ENCODE measurements at places on chromosomes 2 and 18.
A peak's percentile ranks its signal among the peaks of the same experiment; 100 is the strongest.

- no peak for DNase-seq
These were observed 250.5 kb upstream of the SKOR2 start for GRCh38 chr18:47501946-47502345.

DNA sequence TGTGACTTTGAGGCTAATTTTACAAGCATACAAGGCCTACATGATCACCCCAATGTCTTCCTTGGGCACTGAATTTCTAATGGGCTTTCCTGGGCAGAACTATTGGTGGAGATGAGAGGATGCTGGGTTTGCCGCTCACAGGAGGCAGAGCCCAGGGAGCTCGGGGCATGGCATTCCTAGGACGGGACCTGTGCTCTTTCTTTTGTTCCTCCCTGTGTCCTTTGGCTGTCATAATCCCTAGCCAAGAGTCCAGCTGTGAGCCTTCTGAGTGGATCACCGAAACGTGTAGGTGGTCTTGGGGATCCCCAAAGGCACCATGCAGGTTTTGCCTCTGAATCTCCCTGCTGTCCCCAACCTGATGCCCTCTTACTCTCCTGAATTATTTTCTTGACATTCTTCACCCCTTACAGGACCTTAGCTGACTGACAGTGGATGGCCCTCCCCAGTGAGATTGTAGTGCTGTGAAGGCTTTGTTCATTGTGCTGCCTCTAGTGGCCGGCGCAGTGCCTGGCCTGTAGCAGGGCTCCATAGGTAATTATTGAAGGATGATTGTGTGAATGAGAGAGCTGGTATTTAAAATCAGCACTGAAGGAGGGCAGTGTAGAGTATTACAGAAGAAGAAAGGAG lies 221.9 kb downstream of the ZNF407 start:
- DNase-seq, result peak; percentile 22

DNA sequence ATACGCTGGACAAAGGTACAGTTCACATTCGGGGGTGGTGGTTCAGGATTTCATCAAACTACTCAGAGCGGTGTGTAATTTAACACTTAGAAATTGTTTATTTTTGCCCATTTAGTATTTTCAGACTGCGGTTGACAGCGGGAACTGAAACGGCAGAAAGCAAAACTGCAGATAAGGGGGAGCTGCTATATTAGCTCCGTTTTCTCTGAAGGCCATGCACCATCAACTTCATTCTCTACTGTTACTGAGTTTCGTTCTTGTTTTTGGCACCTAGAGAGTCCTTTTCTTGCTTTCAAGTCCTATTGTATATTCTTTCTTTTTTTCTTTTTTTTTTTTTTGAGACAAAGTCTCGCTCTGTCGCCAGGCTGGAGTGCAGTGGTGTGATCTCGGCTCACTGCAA lies 121.5 kb upstream of the SP3 start:
- DNase-seq, result no peak

DNA sequence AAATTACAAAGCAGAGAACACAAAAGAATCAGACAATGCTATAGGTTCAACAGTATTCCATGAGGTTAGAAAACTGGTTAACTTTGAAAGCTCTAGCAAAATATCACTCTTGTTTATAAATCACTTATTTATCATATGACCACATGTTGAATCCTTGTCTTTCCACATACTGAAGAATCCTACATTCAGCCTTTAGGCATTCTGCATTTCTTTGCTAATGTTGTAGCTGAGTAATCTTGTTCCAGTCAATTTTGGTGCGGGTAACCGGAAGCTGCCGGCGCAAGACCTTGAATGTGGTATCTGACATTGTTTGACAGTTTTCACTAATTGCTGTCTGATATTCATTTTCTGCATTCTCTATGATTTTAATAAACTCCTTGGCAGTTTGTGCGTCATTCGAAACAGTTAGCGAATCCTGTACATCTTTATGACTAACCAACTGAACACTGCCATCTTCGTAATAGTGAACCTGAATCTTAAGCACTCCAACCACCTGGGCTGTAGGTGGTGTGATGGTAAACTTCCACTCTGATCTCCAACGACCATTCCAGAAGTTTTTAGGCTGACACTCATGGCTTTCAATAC lies 154.1 kb downstream of the BAZ2B start:
- DNase-seq, result no peak

- no peak for DNase-seq
These were observed 1.1 kb upstream of the EPC2 start for GRCh38 chr2:148643421-148643820.

- no peak for DNase-seq
These were observed 34.8 kb downstream of the PTPRM start for GRCh38 chr18:7601936-7602335.

- DNase-seq, result peak; percentile 78
These were observed 48.1 kb downstream of the TMEM185B start for GRCh38 chr2:120174963-120175581.

DNA sequence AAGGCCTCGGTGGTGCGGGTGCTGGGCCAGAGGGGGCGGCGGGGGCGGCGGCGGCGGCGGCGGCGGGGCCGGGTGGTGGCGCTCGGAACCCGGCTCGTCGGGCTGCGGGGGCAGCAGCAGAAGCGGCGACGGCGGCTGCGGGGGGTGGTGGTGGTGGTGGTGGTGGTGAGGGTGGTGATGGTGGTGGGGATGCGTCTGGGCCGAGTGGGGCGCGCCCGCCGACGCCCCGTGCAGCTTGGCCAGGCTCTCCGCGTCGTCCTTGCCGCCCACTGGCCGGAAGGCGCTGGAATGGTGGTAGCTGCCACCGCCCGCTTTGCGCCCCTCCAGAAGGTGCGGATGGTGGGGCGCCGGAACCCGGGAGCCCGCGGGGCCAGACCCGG lies 4.4 kb downstream of the SKOR2 start:
- no peak for DNase-seq

DNA sequence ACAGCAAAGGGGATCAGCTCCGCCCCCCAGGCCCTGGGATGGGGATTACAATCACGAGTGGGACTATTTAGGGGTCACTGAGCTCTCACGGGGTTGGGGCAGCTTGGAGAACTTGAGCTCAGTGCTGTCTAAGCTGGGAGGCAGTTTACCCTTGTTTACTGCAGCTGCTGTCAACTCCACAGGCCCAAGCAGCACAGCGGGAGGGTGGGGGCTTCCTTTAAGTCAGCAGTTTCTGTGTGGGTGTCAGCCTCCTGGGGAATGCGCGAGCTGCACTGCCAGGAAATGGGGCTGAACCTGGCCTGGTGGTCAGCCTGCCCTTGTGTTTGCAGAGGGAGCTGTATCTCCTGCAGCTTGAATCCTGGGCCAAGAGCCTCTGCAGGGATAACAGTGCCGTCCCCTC lies 29.8 kb downstream of the TOGARAM2 start:
- no peak for DNase-seq

- DNase-seq, result no peak
These were observed 23.9 kb downstream of the CLIP4 start for GRCh38 chr2:29139152-29139551.

DNA sequence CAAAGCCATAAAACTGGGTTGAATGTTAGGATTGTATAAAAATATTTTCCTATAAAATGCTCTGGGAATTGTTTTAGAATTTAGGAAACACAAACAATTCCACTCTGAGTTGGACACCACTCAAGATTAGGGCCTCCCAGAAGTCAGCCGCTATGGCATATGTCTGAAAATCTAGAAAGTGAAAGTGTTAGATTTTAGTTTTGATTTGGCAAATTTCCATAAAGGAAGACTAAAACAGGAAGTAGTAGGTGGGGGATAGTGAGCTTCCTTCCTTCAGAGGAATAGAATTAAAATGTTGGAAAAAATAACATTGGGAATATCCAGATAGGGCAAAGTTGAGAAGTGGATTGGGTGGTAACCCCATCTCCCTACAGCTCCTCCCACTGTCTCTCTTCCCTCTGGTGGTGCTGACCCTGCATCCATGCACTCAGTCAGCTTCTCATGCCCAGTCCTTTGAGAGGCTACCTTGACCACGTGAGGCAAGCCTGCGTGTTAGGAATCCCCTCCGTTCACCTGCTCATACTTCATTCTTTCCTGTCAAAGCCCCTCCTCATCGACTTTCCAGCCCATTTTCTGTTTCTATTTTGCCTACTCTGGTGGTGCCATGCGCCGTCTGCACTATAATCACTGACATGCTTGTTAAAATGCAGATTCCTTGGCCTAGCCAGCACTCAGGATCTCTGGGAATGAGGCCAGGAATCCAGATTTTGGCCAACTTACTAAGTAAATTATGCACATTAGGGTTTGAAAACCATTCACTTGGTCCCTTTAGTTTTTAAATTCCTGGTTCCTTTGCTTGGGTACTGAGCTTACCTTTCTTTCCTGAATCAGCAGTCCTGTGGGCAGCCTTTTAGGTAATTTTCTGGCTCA lies 83.5 kb downstream of the POLE4 start:
- DNase-seq, result no peak

GRCh38 chr2:128062571-128062970 lies 28.4 kb upstream of the UGGT1 start:
- DNase-seq, result no peak

GRCh38 chr18:58599106-58599505 lies 29.8 kb downstream of the ALPK2 start:
- no peak for DNase-seq

Data from cerebellar cortex (tissue), 1 donor.